Activated T-cell treated with anti-CD3 and anti-CD28 coated beads for 1 hour (primary cell): ENCODE measurements at places on chromosomes 1 and 21.

GRCh38 chr1:157916887-157917570, 75.4 kb upstream of the CD5L start:
- no peak for DNase-seq

DNA sequence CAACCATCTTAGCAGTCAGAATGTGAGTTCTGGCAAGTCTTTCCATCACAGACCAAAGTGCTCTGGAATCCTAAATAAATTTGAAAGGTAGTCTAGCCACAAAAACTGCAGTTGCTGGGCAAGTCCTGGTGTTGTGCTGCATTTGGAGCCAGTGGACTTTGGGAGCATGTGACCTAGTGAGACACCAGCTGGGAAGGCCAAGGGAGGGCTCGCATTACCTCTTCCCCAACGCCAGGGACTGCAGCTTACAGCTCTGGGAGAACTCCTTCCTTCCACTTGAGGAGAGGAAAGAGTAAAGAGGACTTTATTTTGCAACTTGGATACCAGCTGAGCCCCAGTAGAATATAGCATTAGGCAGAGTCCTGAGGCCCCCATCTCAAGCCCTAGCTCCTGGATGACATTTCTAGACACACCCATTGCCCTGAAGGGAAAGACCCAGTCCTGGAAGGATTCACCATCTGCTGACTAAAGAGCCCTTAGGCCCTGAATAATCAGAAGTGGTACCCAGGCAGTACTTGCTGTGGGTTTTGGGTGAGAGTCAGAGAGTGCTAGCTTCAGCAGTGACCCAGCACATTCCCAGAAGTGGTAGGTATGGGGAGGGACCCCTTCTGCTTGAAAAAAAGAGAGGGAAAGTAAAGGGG, 190.7 kb downstream of the NUF2 start:
- DNase-seq, result no peak

DNA sequence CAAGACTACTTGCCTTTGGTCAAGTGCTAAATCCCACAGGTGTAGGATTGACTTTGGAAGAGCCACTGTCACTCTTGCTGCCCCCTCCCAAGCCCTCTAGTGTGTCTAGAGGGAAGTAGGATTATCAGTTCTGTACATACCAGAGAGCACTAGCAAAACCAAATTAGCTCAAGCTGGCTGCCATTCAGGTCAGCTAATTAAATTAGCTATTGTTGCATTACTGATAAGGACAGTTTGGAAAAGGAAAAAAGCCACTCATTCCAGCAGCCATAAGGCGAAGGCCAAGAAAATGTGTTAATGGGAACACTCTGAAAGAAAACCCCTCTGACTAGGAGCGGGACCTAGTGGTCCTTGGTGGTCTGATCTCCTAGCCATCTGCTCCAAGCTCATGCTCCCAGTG, 321.7 kb downstream of the PBX1 start:
- DNase-seq, result no peak

DNA sequence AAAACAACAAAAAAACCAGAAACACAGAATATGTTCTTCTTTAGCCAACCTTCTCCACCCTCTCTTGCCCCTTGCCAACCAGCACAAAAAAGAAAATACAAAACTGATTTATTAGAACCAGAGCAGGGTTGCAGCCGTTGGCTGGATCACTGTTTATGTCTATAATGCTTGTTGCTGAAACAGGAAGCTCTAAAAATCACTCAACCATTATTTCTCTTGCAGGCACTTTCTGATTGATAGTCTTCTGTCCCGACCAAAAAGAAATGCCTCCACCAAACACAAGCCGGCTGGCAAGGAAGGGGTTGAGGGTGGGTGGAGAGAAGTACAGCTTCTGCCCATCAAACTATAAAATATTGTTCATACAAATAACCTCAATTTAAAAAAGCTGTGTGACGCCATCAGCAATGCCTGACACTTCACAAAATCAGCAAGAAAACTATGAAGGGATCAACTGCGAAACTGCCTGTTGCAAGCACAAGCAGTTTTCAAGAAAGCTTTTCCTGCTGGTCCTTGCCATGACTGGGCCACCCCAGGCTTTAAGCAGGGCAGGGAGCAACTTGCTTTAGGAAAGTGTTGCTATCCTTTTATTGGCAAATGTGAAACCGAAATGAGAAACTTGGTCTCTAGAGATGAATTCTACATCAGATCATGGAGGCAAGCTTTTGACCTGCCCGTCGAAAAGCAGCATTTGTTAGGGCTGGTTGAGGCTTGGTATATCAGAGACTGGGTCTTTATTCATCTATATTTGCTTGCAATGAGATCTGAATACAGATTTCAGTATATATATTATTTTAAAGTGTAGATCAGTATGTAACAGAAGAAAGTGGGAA, 174.2 kb downstream of the RUNX1 start:
- DNase-seq, result no peak

GRCh38 chr1:227944931-227945890, 2.5 kb downstream of the WNT9A start:
- DNase-seq, result no peak

DNA sequence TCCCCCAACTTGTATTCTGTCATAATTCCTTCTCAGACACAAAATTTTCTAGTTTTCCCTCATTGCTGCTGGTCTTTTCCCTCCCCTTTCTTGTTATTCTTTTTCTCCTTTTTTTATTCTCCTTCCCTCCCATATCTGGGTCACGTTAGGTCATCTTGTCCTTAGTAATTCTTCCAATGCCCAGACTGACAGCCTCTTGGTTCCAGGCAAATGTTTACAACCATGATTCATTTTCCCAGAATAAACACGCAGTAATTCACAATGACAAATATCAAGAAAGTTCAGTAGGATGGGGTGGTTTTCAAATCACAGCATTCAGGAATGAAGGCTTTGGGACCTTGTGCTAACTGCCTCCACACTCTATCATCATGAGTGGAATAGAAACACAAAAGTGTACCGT, 25.2 kb downstream of the NHLH2 start:
- no peak for DNase-seq

GRCh38 chr21:31336739-31337040, 7.4 kb downstream of the TIAM1 start:
- no peak for DNase-seq

DNA sequence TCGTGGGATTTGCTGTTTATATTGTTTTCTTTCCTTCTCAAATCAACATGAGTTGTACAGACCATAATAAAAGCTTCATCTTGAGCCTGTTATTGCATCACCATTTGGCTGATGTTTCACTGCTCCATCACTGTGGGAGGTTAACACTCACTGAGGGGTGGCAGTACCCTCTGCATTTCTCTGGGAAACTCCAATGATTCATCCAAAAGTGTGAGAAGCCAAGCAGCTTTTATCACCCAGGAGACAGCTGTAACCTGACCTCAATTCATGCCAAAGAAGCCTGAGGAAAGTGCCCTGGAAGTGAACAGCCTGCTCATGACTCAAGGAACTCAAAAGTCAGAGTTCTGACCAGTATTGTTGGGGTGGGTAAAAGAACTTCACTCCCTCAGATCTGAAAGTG, 84.1 kb downstream of the GPR88 start:
- no peak for DNase-seq

GRCh38 chr1:38269923-38270848, 223.6 kb upstream of the POU3F1 start:
- DNase-seq, result no peak

GRCh38 chr1:247434005-247434404, 18.0 kb downstream of the NLRP3 start:
- no peak for DNase-seq

- peak; percentile 44 for DNase-seq
These were observed 2.9 kb upstream of the HTR6 start for GRCh38 chr1:19661721-19662228.

GRCh38 chr1:16374266-16374665, 7.2 kb downstream of the SZRD1 start:
- DNase-seq, result no peak

GRCh38 chr1:187891993-187892682, 1063.4 kb downstream of the PLA2G4A start:
- DNase-seq, result no peak

GRCh38 chr1:43101061-43101460, 71.0 kb downstream of the EBNA1BP2 start:
- DNase-seq, result no peak

GRCh38 chr1:118827636-118828035, 160.5 kb downstream of the TBX15 start:
- DNase-seq, result no peak

DNA sequence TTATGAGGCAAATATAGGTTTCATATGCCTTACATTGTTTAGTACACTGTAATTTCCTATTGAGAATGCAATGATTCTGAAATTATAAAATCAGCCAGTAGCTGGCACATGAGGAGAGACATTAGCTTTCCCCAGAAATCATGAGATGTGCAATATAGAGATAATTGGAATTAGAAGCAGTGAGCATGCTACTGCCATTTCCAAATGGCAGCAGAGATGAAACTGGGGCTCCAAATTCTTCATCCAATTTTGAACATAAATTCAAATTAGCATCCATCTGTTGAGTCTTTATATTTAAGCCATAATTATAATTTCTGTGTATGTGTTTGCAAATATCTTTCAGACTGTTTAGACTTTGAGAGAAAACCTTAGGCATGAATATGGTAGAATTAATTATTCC, 28.8 kb downstream of the PTGER3 start:
- DNase-seq, result no peak

DNA sequence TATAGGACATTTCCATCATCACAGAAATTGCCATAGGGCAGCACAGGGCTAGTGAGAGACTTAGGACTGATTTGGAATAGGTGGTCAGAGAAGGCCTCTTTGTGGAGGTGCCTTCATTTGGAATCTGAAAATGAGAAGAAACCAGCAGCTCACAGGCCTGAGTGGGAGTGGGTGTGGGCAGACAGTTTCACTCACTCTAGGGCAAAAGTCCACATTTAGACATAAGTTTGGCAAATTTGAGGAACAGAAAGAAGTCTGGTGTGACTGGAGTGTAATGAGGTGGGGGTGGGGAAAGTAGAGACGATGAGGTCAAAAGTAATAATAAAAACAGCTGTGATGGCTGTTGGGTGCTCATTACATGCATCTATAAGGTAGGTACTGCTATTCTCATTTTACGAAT, 22.4 kb upstream of the BCAR3 start:
- no peak for DNase-seq

- no peak for DNase-seq
These were observed at the start of gene MTARC1 for GRCh38 chr1:220786337-220787068. Gene MTARC1, plus strand, starts transcription at chr1:220786913. Its CDS starts 32 bp downstream, at chr1:220786945.

DNA sequence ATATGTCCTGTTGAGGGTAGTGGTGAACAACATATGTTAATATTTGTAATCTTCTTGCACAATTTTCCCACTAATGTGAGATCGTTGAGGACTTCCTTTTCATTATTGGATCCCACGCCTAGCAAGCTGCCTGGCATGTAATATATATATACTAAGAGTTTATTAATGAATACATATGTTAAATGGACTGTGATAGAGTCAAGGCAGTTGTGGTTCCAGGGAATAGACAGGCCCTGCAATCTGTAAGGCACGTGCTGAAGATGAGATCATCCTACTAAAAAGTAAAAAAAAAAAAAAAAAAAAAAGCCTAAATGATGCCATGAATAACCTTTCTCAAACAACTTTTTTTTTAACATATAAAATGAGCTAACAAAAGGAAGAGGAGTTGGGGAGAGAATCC, 28.9 kb downstream of the PLPPR5 start:
- no peak for DNase-seq

GRCh38 chr21:36889401-36889800, 77.1 kb downstream of the HLCS start:
- DNase-seq, result no peak

- DNase-seq, result no peak
These were observed 43.6 kb downstream of the C21orf91 start for GRCh38 chr21:17775431-17776126.

DNA sequence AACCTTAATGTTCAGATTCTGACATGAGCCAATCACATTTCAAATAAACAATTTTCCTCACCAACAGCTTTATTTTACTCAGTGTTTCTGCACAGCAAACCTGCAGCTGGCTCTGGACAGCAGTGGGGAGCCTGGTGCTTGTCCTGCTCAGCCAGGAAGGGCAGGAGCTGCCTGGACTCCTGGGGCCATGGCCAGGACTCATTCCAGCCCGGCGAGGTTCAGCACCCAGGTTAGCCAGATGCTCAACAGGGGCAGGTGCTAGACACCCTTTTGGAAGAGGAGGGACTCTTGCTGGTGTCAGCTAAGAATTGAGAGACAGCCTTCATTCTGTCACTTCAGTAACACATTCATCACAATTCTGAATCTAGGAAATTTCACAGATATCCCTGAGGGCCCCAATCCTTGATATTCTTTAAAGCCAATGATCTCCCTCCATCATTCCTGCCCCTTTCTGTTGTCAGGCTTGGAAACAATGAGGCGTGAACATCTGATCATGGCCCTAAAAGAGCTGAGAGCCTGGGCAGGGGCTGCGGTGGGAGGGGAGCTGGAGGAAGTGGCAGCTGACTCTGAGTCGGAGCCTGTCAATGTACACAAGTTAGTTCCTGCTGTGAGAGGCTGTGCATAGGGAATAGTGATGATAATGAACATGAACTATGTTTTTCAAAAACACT, 251.3 kb downstream of the SDCCAG8 start:
- no peak for DNase-seq

GRCh38 chr1:88169939-88170338, 514.1 kb upstream of the PKN2 start:
- no peak for DNase-seq
